Inflammatory macrophage treated with lipopolysaccharide for 4 hours (primary cell): ENCODE measurements at places on chromosomes 16 and 17.

DNA sequence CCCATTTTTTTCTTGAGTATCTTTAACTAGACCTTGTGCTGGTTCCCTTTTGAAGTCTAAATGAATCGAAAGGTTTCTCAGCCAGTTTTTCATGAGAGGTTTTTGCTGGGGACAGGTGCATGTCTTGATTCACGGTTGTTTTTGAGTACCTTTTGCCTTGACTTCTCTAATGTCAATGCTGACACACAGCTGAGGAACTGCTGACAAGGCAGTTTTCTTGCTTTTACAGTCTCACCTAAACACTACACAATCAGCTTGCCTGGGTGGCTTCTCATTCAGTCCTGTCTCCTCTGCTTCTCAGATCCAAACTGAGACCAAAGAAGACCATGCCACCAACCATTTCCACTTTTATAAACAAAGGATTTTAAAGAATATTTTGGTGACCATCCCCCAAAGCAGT, 7.1 kb downstream of the OR3A3 start:
- no peak for DNase-seq

- DNase-seq: peak; percentile 66
Observed at GRCh38 chr17:38579934-38580333, 25.8 kb downstream of the SRCIN1 start.

GRCh38 chr17:53122966-53123365, 699.8 kb upstream of the KIF2B start:
- DNase-seq: no peak

- no peak for DNase-seq
Observed at GRCh38 chr16:8493972-8494371, 96.3 kb downstream of the TMEM114 start.

GRCh38 chr17:49779156-49779738, 9.2 kb upstream of the KAT7 start:
- no peak for DNase-seq

- DNase-seq: no peak
Observed at GRCh38 chr17:33266116-33266515, 27.0 kb downstream of the ASIC2 start.

DNA sequence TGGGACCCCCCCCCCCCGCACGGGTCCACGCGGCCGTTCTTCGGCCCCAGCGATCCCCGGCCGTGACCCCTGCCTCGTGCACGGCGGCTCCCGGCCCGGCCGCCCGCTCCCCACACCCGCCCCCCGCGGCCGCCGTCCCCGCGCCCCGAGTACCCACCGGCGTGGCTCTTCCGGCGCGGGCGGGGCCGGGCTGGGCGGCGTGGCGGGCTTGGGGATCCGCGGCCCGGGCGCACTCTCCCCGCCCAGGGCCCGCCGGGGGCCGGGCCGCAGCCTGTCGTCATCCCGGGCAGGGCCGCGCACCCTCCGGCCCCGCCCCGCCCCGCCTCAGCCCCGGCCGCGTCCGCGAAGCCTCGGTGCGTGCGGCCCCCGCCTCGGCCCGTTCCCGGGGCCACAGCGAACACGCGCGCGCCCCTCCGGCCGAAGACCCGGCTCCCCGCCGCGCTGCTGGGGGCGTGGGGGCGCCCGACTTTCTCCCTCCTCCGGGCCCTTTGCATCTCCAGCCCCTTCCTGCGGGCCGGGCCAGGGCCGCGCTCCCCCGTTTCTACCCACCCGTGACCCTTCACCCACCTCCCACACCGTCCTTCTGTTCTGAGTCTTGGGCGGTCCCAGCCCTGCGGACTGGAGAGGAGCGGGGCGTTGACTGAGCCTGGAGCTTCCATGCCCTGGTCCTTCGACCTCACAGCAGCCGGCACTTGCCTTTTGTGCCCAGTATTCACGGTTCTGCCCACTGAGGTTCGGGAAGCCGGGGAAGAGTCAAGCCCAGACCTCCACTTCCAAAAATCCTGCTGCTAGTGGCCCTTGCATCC, 840 bp downstream of the MYO1C start:
- DNase-seq: peak; percentile 67

DNA sequence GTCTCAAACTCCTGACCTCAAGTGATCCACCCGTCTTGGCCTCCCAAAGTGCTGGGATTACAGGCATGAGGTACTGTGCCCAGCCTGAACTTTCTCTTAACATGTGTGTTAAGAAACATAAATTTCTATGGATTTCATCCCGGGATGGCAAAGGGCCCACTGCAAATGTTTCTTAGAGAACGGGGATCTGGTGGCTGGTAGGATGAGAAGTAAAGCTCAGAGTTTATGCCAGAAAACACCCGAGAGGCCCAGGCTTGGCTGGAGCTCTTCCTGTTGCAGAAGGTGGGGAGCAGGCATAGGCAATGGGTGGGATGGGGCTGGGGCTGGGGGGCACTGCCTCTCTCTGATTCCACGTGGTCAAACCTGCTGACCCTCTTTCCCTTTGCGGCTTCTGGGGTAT, 5.6 kb upstream of the CARHSP1 start:
- DNase-seq: no peak

- no peak for DNase-seq
Observed at GRCh38 chr16:56372013-56372634, 53.2 kb downstream of the AMFR start.

DNA sequence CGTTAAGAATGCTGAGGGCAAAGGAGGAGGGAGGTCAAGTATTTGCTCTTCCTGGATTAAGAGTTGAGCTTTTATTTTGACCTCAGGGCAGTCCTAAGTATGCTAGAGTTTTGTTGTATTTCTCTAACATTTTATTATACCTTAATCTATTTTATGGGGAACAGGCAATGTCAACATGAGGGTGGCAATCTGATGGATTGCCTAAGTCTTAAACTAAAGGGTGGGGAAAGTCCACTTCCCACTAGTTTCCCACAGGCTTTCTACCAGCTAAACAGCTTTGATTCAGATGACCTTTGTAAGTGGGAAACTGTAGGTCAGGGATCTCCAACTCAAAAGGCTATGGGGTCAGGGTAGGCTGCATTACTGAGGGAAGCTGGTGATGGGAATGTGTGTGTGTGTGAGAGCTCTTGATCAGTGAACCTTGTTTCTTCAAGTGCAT, 24.9 kb downstream of the HSD17B2 start:
- peak; percentile 73 for DNase-seq

DNA sequence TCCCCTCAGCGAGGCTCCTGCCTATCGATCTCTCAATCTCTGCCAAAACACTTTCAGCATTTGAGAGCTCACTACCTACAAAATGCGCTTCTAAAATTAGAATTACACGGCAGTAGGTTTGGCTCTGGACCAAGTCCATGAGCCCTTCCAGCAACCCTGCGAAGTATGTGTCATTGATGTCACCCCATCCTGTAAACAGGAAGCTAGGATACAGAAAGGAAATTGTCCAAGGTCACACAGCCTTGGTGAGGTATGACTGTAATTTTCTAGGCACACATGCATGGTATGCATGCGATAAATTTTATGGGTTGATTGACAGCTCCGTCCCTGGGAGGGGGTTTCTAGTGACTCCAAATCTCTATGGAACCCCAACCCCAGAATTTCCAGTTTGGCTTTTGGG, 330.3 kb upstream of the CDH5 start:
- no peak for DNase-seq

GRCh38 chr17:5943232-5943631, 126.9 kb upstream of the WSCD1 start:
- DNase-seq: no peak

GRCh38 chr16:69397821-69398521, 12.2 kb upstream of the TERF2 start:
- DNase-seq: peak; percentile 36

GRCh38 chr17:7932483-7932891, 481 bp downstream of the CNTROB start:
- peak; percentile 44 for DNase-seq

DNA sequence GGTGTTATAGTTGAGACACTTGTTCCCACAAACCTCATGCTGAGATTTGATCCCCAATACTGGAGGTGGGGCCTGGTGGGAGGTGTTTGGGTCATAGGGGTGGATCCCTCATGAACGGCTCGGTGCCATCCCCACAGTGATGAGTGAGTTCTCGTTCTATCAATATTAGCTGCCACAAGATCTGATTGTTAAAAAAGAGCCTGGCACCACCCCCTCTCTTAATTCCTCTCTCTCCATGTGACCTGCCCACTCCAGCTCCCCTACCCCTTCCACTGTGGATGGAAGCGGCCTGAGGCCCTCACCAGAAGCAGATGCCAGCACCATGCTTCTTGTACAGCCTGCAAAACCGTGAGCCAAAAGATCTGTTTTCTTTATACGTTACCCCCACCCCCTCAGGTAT, 31.2 kb downstream of the TRIM16 start:
- DNase-seq: no peak

GRCh38 chr16:27531826-27532800, 17.6 kb downstream of the GTF3C1 start:
- DNase-seq: no peak

DNA sequence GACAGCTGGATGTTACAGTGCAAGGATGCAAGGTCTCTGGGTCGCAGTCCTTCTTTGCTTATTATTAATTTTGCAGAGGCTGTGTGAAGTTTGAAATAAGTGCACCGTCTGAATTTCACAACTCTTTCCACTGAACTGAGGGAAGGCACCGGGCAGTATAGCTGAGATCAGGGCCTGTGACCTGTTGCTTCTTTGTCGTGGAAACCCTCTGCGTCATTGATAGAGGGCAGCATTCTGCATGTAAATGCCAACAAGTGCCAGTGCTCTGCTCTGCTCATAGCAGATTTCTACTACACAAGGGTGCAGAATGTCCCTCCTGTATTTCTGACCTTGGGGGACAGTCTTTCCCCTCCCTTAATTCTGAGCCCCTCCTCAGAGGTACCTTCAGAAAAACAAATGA, 26.0 kb downstream of the CD300LF start:
- DNase-seq: peak; percentile 76

DNA sequence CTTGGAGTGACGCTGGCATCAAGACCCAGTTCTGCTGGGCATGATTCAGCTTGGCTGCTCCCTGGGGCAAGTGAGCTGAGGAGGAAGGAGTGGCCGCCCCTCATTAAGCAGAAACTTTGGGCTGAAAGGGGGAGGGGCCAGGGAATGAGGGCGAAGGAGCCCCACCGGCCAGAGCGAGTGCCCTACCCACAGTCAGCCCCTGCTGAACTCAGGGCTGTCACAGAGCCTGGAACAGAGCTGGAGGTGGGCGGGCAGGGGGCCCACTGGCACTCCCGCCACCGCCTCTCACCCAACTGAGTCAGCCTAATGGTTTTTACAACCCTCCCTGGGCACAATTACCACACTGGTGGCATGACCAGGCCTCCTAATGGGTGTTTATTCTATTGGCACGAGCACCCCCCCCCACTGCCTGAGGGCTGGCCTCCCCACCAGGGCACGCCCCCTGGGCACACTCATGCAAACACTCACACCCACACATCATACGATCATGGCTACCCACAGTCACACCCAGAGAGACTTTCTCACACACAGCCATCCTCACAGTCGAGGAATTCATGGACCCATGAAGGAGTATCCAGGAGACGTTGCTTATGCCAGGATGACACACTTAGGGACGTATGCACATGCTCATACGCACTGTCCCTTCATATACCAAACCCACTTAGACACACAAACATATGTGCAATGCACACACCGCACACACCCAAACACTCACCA, 19.2 kb downstream of the UNC119 start:
- no peak for DNase-seq

DNA sequence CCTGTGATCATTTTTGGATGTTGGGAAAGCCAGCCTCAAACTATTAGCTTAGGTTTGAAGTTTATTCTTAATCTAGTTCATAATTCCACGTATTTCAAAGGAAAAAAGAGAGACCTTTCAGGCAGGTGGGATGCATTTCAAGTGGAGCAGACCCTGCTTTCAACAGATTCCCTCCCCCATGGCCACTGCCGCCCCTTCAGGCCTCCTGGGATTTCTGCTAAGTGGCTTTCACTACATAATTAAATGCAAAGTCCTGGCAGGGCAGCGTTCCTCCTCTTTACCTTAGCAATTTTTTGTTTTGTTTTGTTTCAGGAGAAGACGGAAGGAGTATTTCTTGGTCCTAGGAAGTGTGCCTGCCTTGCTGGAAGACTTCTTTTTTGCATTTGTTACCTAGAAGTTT, 36.6 kb downstream of the MAF start:
- no peak for DNase-seq

GRCh38 chr16:83882163-83882885, 16.6 kb upstream of the MLYCD start:
- no peak for DNase-seq

DNA sequence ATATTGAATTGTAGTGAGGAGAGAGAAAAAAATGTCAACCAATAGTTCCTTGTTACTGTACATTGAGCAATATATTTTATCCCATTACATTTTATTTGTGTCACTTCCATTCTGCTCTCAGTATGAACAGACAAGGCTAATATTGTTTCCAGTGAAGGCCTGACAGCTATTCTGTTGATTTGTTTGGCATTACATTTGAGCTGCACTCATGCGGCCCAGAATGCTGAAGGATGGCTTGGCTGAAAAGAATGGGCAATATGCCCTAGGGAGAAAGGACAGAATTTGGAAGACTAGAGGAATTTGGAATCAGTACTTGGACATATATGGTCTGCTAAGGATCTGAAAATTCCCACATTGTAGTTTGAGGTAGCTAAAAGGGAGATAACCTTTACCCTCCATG, 1294.4 kb downstream of the CDH8 start:
- no peak for DNase-seq

DNA sequence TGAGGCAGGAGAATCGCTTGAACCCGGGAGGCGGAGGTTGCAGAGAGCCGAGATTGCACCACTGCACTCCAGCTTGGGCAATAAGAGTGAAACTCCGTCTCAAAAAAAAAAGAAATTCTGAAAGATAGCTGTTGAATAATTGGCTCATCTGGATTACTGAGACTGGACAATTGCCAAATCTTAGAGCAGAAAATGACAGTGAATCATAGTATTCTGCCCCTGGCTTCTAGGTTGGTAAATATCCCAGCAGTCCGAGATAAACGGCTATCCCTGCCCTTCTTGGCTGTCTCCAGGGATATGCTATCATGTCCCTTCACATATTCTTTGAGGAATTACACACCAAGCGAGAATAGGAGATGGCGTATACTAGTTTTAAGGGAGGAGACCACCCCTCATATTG, 35.5 kb upstream of the METTL16 start:
- peak; percentile 58 for DNase-seq

DNA sequence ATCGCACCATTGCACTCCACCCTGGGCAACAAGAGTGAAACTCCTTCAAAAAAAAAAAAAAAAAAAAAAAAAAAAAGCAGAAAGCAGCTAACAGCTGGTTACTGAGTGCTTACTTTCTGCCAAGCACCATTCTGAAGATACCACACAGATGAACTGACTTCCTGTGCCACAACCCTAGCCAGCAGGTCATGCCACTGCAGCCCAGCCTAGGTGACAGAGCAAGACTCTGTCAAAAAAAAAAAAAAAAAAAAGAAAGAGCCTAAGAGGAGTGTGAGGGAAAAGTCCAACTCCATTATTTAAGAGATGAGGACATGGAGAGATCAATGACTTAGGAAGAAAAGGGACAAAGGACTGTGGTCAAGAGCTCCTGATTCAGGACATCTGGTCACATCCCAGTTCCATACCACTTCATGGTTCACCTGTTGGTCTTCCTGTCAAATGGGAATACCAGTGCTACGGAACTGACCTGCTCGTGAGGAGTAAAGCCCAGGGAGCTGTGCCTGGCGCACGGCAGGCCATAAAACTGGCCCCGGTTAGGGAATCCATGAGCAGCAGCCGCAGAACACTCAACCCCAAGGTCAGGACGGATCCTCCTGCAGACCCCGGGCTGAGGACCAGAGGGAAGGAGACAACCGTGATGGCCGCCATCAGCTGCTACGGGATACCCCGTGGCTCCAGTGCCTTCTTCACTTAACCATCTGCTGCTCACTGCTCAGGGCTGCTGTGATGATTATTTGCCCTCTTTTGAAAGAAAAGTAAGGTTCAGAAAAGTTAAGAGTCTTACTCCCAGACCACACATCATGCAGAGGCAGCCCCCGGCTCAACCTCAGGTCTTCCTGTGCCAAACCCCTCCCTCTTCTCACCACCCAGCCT, 950 bp downstream of the KLHDC4 start:
- no peak for DNase-seq
